Stimulated activated CD4-positive, alpha-beta T cell treated with anti-CD3 and anti-CD28 coated beads, TNF-alpha, amount 100 ng/mL, for 1 hour (primary cell): ENCODE measurements at places on chromosomes 3 and 15.

- DNase-seq = no peak
These were observed 15.7 kb downstream of the SUSD5 start for GRCh38 chr3:33202711-33203457.

DNA sequence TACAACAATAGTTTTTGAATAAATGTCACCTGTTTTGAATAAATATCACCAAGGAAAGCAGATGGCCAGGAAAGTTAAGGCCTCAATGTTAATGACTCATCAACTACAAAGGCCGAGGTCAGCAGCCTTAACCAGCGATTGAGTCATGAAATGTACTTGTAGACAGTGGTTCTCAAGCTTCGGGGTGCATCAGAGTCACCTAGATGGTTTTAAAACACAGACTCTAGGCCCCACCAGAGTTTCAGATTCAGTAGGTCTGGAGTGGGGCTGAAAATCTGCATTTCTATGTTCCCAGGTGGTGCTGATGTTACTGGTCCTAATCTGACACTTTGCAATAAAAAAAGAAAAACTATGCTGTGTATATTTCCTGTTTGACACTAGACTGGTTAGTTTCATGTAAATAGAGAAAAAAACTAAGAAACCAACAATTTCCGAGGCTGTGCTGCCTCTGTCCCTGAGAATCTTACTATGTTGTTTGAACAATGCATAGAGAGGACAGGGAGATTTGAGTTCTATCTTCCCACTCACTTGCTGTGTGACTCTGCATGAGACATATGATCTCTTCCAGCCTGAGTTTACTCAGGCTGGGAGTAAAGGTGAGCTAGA, 9.8 kb downstream of the RAB27A start:
- DNase-seq = no peak

- DNase-seq = no peak
These were observed 3.8 kb upstream of the CMTM6 start for GRCh38 chr3:32506466-32506865.

- no peak for DNase-seq
These were observed 19.0 kb downstream of the USP13 start for GRCh38 chr3:179671747-179672242.

- DNase-seq = no peak
These were observed 68.0 kb downstream of the DIPK2A start for GRCh38 chr3:144039661-144040060.

GRCh38 chr15:74209560-74209958, 7.0 kb upstream of the STRA6 start:
- DNase-seq = no peak

GRCh38 chr15:58559904-58560588, 128.3 kb downstream of the LIPC start:
- no peak for DNase-seq

DNA sequence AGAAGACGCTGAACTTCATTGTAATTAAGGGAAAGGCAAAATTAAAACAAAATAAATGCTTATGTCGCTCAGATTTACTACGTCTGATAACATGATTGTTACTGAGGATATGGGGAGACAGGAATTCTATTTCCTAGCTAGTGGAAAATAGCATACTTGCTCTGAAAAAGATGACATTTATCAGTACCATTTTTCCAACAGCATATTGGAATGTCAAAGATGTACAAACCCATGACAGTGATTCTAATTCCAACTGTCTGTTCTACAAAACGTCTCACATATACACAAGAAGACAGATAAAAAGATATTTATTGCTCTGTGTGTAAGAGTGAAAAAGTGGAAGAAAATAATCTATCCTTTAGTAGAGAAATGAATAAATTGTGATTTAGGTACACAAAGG, 93.9 kb upstream of the ABHD17C start:
- DNase-seq = no peak

DNA sequence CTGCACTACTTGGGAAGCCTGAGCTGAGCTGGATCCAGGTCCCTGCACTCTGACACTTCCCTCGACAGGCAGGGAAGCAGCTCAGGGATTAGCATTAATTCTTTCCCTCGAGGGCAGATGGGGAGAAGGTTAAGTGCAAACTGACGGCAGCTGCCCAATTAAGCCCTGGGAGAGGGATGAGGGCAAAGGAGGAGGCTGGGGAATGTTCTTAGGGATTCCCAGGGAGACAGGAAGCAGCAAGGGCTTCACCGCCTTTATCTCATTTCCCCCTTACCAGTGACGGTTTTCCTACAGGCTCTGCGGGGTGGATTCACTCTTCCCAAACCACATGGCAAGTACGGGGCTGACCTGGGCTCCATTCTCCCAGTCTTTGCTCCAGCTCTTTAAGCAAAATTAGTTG, 519.0 kb upstream of the PROK2 start:
- no peak for DNase-seq

DNA sequence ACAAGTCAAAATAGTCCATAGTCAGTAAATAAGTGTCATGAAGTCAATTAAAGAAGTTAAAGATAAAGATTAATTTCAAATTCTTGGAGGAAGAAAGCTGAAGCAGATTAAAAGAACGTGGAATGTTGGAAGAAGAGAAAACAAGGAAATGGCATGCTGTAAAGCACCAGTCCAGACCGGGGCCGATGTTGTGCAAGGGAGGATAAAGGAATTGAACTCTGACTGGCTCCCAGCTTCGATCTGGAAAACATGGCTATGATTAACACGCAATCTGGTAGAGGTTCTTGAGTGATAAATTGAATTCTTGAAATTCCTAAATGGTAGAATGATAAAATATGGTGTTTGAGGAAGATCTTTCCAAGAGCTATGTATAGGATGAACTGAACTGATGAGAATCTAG, 194.4 kb downstream of the MEIS2 start:
- DNase-seq = no peak

DNA sequence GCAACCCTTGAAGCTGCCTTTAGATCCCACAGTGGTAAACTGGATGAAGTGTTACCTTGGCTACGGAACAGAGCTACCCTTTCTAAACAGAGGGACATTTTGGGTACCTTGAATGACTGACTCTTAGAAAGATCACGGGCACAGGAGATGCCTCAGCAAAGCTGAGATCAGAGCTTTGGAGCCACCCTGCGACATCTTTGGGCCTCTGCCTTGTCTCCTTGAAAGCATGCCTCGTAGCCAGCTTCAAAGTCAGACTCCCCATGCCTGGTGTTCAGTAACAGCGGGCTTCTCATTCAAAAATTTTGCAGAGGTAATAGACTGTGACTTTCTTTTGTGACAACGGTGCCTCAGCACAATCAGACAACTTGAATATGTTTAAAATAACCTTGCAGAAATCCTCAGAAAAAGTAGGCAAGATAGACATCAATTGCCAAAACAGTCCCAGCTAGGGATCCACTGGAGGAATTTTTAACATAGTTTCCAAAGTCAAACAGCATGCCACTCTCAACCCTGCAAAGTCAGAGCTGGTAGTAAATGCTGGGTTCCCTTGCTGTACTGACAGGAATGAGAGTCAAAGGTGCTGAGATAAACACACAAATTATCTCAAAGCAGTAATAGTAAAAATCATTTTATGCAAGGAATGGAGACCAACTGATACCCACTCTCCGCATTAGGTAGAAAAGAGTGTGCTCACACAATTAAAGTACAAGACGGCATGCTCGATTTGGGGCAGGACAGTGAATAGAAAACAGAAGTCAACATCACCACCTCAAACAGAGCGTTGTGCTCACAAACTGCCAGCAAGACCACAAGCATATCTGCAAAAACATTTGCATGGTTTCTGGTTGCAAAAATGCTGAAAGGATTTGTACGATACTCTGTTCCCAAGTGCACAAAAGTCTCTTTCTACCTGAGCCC, 82.1 kb downstream of the MYO1E start:
- DNase-seq = no peak

DNA sequence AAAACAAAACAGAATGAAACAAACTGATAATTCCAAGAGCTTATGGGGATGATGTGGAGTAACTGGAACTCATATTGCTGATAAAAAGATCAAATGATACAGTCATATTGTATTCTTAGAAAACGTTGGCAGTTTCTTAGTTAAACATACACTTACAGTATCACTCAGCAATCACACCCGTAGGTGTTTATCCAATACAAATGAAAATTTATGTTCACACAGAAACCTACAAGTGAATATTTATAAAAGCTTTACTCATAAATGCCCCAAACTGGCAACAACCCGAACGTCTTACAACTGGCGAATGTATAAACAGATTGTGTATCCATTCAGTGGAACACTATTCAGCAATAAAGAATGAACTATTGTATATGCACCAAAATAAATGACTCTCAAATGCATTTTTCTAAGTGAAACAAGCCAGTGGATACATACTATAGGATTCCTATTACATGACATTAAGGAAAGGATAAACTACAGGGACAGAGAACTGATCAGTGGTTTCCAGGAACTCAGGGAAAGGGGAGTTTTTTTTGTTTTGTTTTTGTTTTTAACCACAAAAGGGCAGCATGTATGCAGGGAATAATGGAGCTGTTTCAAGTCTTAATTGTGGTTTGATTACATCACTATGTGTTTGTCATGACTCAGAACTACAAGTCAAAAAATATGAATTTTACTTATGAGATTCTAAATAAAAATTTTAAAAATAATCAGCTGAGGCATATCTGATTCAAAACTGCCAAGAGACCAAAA, 71.8 kb upstream of the NDUFB4 start:
- no peak for DNase-seq

GRCh38 chr3:20573175-20573574, 387.2 kb upstream of the SGO1 start:
- no peak for DNase-seq

DNA sequence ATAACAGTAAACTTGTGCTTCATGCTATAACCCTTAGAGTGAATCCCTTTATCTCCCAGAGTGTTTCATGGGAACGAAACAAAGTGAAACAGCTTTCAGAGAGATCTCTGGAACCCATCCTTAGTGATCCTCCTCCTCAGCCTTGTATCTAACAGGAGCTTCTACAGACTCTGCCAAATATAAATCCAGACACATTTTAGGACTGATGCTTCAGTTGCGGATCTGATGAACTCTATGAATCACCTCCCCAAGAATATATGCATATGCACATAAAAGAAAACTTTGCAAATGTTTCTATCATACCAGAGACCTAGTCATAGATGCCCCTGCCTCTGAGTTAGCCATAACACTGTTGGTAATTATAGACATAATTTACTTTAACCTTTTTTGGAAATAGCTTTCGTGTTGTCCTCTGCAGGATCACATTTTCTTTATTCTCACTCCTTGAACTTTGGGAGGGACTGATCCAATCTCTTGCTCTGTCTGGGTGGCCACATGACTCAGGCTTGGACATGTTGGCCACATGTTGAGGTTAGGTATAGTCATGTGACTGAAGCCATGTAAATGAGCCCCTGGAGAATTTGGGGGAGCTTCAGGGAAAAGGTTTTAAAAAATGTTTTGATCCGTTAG, 306.4 kb upstream of the CNTN3 start:
- DNase-seq = no peak

DNA sequence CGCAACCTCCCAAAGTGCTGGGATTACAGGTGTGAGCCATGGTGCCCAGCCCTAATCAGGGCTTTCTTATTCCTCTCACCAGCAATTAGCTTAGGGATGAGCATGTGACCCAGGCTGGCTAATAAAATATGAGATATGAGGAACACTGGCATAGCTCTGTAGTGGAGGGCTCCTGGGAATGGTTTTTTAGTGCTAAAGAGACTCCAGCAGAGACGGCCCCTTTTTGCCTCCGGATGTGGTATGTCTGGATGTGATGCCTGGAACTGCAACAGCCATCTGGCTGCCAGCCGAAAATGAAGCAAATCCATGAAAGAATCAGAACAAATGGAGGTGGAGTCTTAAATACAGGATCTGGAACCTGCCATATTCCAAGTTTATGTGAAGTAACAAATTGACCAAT, 69.1 kb upstream of the MAGI1 start:
- no peak for DNase-seq

GRCh38 chr15:59251001-59251845, 44.6 kb downstream of the LDHAL6B start:
- DNase-seq = no peak

DNA sequence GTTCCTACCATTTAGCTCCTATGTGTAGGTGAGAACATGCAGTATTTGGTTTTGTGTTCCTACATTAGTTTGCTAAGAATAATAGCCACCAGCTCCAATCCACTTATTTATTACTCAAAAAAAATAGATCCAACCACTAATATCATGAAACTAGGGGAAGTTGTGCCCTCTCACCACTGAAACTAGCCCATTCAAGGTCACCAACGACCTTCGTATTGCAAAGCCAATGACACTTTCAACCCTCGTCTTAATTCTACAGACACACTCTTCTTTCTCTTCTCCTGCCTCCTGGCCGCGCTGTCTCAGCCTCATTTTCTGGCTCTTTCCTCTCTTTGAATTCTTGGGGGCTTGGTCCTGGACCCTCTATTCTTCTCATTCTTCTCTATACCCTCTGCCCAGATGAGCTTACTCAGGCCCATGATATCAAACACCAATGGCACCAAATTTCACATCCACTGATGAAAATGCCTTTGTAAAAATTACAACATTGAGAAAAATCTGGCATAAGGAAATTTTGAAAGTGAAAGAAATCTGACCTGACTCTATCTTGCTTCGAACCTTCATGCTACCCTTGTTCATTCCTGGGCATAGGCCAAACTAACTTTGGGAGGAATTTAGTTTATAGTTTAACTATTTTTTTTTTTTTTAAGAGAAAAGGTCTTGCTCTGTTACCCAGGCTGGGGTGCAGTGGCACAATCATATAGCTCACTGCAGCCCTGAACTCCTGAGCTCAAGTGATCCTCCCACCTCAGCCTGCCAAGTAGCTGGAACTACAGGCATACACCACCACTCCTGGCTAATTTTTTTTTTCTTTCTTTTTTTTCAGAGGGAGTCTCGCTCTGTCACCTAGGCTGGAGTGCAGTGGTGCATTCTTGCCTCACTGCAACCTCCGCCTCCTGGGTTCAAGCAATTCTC, 25.4 kb upstream of the LIMD1 start:
- DNase-seq = no peak

GRCh38 chr15:78291052-78291451, 8.4 kb downstream of the SKIC8 start:
- DNase-seq = no peak

DNA sequence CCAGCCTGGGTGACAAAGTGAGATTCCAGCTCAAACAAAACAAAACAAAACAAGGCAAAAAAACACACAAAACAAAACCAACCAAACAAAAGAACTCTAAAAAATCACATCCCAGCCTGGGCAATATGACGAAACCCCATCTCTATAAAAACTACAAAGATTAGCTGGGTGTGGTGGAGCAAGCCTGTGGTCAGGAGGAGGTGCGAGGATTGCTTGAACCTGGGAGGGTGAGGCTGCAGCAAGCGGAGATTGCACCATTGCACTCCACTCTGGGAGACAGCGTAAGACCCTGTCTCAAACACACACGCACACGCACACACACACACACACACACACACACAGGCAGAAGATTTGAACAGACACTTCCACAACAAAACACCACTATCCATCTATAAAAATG, 99.6 kb downstream of the SHQ1 start:
- no peak for DNase-seq

DNA sequence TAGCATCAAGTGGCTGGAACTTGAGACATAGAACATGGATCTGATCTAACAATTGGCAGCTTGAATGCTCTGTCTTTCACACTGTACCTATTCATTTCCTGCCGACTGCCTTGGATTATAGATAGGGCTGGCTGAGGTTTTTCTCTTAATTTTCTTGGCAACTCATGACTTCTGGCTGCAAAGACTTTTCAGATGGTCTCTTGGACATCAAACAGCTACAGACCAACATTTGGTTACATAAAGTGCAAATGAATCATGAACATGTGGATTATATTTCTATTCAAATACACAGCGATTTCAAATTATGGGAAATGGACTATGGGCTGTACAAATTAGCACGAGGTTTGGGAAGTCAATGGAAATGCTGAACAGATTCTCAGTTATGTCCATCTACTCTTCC, 26.2 kb upstream of the IL16 start:
- no peak for DNase-seq

- no peak for DNase-seq
These were observed 1.5 kb downstream of the ABHD5 start for GRCh38 chr3:43692085-43692855.
